ENCODE measurements at places on chromosomes 6 and 20.

- no peaks in the 10 kb centered on the region for H3K36me3 ChIP-seq
- H3K27ac ChIP-seq, result no peak overlapping the region
These were observed 46.5 kb upstream of the IER3 start for GRCh38 chr6:30790724-30791383.

DNA sequence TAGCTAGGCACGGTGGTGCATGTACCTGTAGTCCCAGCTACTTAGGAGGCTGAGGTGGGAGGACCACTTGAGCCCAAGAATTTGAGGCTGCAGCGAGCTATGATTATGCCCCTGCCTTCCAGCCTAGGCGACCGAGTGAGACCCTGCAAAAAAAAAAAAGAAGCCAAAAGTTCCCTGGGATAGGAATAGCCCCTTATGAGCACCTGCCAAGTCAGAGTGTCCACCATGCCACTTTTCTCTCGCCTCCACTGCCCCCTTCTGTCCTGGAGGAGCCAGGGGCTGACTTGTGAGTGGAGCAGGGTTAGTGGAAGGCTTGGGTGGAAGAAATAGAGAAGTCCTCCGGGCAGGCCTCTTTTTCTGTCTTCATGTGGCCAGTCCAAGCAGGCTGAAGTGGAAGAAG, 12.1 kb upstream of the DDX27 start:
- H3K27me3 ChIP-seq, result no peaks in the 10 kb centered on the region
- no peak overlapping the region for H3K4me3 ChIP-seq
- no peak overlapping the region for H3K27ac ChIP-seq
- no peaks in the 10 kb centered on the region for H3K4me1 ChIP-seq
- no peak for DNase-seq
- H3K36me3 ChIP-seq, result no peaks in the 10 kb centered on the region

DNA sequence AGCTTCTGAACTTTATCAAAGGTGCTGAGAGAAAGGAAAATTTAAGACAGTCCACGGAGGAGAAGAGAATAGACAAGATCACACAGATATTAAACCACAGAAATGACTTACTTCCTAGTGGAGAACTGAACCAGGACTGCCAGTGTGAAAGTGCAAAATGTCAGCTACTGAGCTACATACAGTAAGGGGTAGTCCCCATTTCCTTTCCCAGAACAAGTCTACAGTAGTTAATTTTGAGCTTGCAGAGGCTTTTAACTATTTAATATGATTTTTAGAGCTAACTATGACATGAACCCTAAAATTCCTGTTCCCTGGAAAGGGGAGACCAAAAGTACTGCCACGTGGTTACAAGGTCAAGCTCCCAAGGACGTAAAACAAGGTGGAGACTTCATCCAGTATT, 45.1 kb downstream of the CEP85L start:
- H3K27me3 ChIP-seq, result no peaks in the 10 kb centered on the region
- no peak overlapping the region for H3K27ac ChIP-seq
- no peaks in the 10 kb centered on the region for H3K4me1 ChIP-seq
- H3K4me3 ChIP-seq, result no peak overlapping the region
- DNase-seq, result no peak

GRCh38 chr6:31139599-31139998, 733 bp upstream of the PSORS1C2 start:
- no peak overlapping the region for H3K4me3 ChIP-seq
- H3K27ac ChIP-seq, result no peak overlapping the region
- peaks cover 4% of the 10 kb centered on the region for H3K4me1 ChIP-seq
- no peaks in the 10 kb centered on the region for H3K36me3 ChIP-seq
- H3K27me3 ChIP-seq, result no peaks in the 10 kb centered on the region
- DNase-seq, result no peak

GRCh38 chr20:1949347-1950100, 44.3 kb downstream of the PDYN start:
- H3K4me3 ChIP-seq, result no peak overlapping the region
- no peak overlapping the region for H3K27ac ChIP-seq
- H3K36me3 ChIP-seq, result no peaks in the 10 kb centered on the region

- H3K4me1 ChIP-seq, result peaks cover 50% of the 10 kb centered on the region
- no peak overlapping the region for H3K27ac ChIP-seq
- H3K27me3 ChIP-seq, result no peaks in the 10 kb centered on the region
These were observed 6.1 kb downstream of the JAG1 start for GRCh38 chr20:10667560-10668167.

GRCh38 chr20:52965819-52966218, 6.3 kb upstream of the TSHZ2 start:
- DNase-seq, result no peak
- no peaks in the 10 kb centered on the region for H3K27me3 ChIP-seq
- H3K4me1 ChIP-seq, result no peaks in the 10 kb centered on the region
- H3K4me3 ChIP-seq, result no peak overlapping the region

- peak; percentile 84 for DNase-seq
- no peak overlapping the region for H3K4me3 ChIP-seq
- no peaks in the 10 kb centered on the region for H3K36me3 ChIP-seq
- H3K4me1 ChIP-seq, result peaks cover 24% of the 10 kb centered on the region
These were observed 38.0 kb downstream of the PIM1 start for GRCh38 chr6:37207903-37208456.

GRCh38 chr20:46808565-46808964, 86.1 kb upstream of the EYA2 start:
- no peaks in the 10 kb centered on the region for H3K36me3 ChIP-seq
- no peak overlapping the region for H3K27ac ChIP-seq
- H3K27me3 ChIP-seq, result peaks cover 3% of the 10 kb centered on the region

DNA sequence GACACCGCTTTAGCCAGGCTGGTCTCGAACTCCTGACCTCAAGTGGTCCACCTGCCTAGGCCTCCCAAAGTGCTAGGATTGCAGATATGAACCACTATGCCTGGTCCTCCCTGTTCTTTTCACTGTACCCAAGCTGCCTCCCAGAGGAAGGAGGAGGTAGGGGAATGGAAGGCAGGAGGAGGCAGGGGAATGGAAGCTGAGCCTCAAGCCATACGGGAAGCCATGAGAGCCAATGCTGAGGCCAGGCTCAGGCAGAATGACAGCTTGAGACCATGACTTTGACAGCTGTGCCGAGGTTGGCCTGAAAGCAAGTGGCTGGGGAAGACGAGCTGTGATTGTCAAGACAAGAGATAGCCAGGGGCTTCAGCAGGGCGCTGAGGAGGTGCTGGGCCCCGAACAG, 13.6 kb upstream of the ZNF335 start:
- H3K27me3 ChIP-seq, result no peaks in the 10 kb centered on the region
- H3K4me1 ChIP-seq, result no peaks in the 10 kb centered on the region
- H3K4me3 ChIP-seq, result no peak overlapping the region
- DNase-seq, result no peak

- no peaks in the 10 kb centered on the region for H3K27me3 ChIP-seq
- H3K4me3 ChIP-seq, result no peak overlapping the region
- H3K36me3 ChIP-seq, result no peaks in the 10 kb centered on the region
These were observed 39.0 kb downstream of the NEDD9 start for GRCh38 chr6:11193434-11193833.

- no peak overlapping the region for H3K4me3 ChIP-seq
- H3K27me3 ChIP-seq, result no peaks in the 10 kb centered on the region
- H3K4me1 ChIP-seq, result no peaks in the 10 kb centered on the region
- no peaks in the 10 kb centered on the region for H3K36me3 ChIP-seq
These were observed 128.6 kb upstream of the PLCB4 start for GRCh38 chr20:8940326-8940725.

All from hepatocyte (in vitro differentiated cells).